ENCODE measurements at places on chromosomes 5 and 9. TPM values are rescaled to one million over a fixed set of nuclear protein-coding genes. Genes with fewer than 3 reads are reported as not detected.
A peak's percentile ranks its signal among the peaks of the same experiment; 100 is the strongest.

The WHRN gene
- polyA plus RNA-seq: 0.13 TPM

The ANKRD31 gene
- polyA plus RNA-seq: 0.05 TPM

GRCh38 chr5:142654578-142655058 lies 31.3 kb downstream of the FGF1 start:
- H3K36me3 ChIP-seq: no peaks in the 10 kb centered on the region
- no peaks in the 10 kb centered on the region for H3K4me1 ChIP-seq
- H3K27me3 ChIP-seq: peaks cover 3% of the 10 kb centered on the region

GRCh38 chr9:27365707-27366376 lies 68.9 kb upstream of the EQTN start:
- H3K4me1 ChIP-seq: peaks cover 10% of the 10 kb centered on the region
- no peak overlapping the region for H3K27ac ChIP-seq
- H3K36me3 ChIP-seq: no peaks in the 10 kb centered on the region
- H3K27me3 ChIP-seq: no peaks in the 10 kb centered on the region
- DNase-seq: no peak

GRCh38 chr5:32489791-32490562 lies 45.4 kb upstream of the ZFR start:
- no peak overlapping the region for H3K4me3 ChIP-seq
- H3K4me1 ChIP-seq: no peaks in the 10 kb centered on the region
- no peaks in the 10 kb centered on the region for H3K36me3 ChIP-seq
- H3K27me3 ChIP-seq: no peaks in the 10 kb centered on the region

DNA sequence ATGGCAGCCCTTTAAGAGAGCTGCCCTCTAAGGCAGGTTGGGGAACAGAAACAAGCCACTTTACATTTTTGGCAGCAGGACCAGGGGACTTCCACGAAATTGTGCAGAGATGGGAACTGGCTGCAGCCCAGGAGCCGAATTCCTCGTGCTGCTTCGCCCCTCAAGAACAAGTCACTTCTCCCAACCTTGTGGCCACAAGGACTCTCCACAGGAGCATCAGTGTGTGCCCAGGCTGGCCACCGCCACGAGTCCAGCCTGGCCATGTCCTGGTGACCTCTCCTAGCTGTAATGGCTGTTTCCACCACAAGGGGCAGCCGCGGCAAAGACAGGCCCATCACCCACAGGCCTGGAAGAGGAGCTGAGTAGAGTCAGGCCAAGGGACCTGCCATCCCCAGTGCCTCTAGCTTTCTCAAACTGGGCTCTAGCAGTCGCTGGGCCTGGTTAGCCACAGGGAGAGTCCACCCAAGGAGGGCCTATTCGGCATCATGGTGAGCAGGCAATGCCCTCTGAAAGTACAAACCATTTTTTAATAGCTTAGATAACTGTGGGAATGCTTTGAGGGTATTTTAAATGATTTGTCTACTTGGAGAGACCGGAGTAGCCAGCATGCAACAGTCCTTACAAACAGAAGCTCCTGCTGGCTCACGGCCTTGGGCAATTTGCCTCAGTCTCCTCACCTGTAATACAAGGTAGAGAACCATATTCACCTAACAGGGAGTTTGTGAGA lies 129.0 kb downstream of the COL23A1 start:
- H3K27me3 ChIP-seq: no peaks in the 10 kb centered on the region
- H3K36me3 ChIP-seq: no peaks in the 10 kb centered on the region
- H3K27ac ChIP-seq: no peak overlapping the region
- peaks cover 45% of the 10 kb centered on the region for H3K4me1 ChIP-seq

GRCh38 chr5:125295405-125295872 lies 549.0 kb upstream of the ZNF608 start:
- no peaks in the 10 kb centered on the region for H3K27me3 ChIP-seq
- no peaks in the 10 kb centered on the region for H3K4me1 ChIP-seq
- no peak for DNase-seq
- no peak overlapping the region for H3K4me3 ChIP-seq

DNA sequence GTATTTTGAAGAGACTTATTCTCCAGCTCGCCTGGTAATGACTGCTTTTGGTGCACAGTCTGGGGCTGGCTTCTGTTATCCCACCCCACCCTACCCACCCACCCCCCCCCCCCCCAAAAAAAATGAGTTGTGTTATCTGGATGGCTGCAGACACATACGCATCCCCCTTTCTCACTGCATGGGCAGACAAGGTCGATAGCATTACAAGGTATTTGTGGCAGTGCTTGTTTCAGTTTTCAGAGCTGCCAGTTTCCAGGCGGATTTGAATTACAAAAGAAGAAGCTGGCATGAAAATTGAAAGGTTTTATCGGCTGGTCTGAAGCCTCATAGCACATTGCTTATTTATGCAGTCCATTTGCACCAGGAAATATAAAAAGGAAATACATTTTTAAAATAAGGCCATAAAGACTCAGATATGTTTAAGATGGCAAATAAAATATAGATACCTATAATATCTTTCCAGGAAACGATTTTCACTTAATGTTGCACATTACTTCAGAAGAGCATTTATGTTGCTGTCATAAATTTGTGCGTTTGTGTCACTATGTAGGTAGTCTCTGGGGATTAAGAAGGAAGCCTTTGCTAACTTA lies 85.1 kb upstream of the GRHPR start:
- DNase-seq: no peak
- H3K4me3 ChIP-seq: no peak overlapping the region
- no peaks in the 10 kb centered on the region for H3K27me3 ChIP-seq
- H3K36me3 ChIP-seq: no peaks in the 10 kb centered on the region
- no peaks in the 10 kb centered on the region for H3K4me1 ChIP-seq

DNA sequence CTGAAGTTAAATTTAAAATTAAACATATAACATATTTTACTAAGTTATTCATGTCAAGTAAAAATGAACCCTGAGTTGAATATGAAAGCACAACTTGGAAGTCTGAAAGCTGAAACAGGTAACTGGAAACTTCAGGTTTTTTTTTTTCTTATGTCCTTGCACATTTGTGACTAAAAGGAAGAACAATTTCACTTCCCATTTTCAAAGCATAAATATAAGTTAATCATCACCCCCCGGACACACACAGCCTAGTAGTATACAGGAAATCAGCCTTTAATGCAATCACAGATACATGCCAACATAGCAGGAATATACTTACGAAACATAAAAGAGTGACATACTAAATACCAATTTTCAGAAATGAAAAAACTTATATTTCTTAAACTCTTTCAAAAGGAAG lies 225.9 kb downstream of the RFX3 start:
- H3K27ac ChIP-seq: no peak overlapping the region
- H3K27me3 ChIP-seq: no peaks in the 10 kb centered on the region
- no peaks in the 10 kb centered on the region for H3K36me3 ChIP-seq
- H3K4me3 ChIP-seq: peak overlapping the region; percentile 17

DNA sequence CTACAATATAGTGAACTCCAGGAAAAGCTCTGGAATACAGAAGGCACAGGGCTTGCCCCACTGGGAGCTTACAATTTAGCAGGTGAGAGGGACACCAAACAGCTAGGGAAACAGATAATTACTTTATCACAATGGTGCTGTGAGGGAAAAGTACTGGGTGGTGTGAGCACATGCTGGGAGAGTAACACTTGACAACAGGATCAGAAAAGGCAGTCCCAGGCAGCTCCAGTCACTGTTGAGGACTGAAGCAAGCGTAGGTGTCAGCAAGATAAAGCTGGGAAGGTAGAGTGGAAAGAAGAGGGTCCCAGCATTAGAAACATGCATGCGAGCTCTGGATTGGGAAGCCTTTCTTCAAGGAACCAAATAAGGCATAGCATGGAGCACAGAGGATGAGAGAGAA lies 296.0 kb downstream of the ATPSCKMT start:
- no peaks in the 10 kb centered on the region for H3K27me3 ChIP-seq
- no peak for DNase-seq
- H3K36me3 ChIP-seq: no peaks in the 10 kb centered on the region

GRCh38 chr5:74762599-74762998 lies 4.3 kb downstream of the GFM2 start:
- no peak for DNase-seq
- H3K27me3 ChIP-seq: no peaks in the 10 kb centered on the region
- peaks cover 67% of the 10 kb centered on the region for H3K36me3 ChIP-seq
- no peak overlapping the region for H3K4me3 ChIP-seq
- no peak overlapping the region for H3K27ac ChIP-seq

GRCh38 chr5:27523629-27524028 lies 485.2 kb upstream of the CDH9 start:
- no peaks in the 10 kb centered on the region for H3K36me3 ChIP-seq
- no peak overlapping the region for H3K27ac ChIP-seq
- no peaks in the 10 kb centered on the region for H3K27me3 ChIP-seq
- no peak overlapping the region for H3K4me3 ChIP-seq
- no peaks in the 10 kb centered on the region for H3K4me1 ChIP-seq
- DNase-seq: no peak
